Suprapubic skin (tissue), 4 donors: ENCODE measurements at places on chromosomes 7 and 10.

DNA sequence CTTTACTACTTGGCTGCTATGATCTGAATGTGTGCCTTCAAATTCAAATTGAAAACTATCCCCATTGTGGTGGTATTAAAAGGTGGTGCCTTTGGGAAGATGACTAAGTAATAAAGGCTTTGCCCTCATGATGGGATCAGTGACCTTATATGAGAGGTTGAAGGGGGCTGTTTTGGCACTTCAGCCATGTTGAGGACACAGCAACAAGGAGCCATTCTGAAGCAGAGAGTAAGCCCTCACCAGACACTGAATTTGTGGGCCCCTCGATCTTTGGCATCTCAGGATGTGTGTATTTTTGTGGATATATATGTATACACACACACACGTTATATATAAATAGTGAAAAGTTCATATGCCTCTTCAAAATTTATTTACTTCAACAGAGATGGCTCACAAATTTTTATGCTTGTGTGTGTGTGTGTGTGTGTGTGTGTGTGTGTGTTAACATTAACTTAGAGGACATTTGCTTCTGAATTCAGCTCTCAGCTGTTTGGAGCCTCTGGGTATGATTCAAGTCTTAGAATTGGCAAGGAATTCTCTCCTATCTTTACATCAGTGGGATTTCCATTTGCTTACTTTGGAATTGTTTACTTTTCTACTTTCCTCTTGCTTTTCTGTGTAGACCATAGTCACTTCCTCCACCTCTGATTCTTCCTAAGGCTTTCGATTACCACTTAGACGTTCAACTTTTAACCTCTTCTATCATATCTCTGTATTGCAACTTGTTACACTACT lies 66.6 kb downstream of the MAGI2 start:
- no peak overlapping the region for H3K27ac ChIP-seq
- H3K27me3 ChIP-seq, result no peaks in the 10 kb centered on the region
- H3K36me3 ChIP-seq, result no peaks in the 10 kb centered on the region
- DNase-seq, result no peak
- no peaks in the 10 kb centered on the region for H3K4me1 ChIP-seq

- no peaks in the 10 kb centered on the region for H3K27me3 ChIP-seq
- no peak overlapping the region for H3K4me3 ChIP-seq
- no peak for DNase-seq
- H3K36me3 ChIP-seq, result no peaks in the 10 kb centered on the region
- no peaks in the 10 kb centered on the region for H3K4me1 ChIP-seq
Measured at GRCh38 chr7:39341083-39341482, 225.1 kb upstream of the YAE1 start.

DNA sequence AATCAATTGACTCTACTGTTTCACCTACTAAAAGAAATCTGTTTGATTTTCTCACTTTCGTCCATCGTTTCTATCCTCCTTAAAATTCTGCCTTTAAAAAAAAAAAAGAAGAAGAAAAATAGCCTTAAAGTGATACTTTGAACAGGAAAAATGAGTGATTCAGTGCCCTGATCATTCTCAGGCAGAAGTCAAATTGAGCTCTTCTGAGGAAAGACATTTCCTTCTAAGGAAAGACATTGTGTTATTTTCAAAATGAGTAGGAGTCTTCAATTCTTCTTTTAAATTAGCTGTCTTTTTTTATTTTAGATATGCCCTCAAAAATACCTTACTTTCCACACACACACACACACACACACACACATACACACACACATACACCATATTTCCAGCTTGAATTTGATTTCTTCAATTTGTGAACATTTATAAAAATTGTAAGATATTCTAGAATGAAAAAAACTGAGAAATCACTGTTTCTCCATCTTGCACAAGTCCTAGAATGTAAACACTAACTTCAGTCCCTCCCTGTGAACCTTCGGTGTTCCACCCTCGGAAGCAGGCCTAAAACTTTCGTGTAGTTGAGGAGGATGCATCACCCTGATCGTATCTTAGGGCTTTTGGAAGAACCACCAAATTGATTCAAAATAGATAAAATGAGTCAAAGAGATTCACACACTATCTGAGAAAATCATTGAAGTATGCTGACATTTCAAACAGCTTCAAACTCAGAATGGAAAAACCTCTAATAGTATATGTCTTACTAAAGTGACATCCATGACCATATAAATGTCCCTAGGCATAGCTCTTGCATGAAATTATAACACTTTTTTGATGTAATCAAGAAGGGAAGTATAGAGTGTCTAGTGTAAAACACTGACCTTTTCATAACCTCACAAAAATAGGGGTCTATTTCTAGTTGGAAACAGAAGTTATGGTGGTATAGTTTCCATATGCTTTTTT lies 270.8 kb downstream of the GATA3 start:
- H3K27me3 ChIP-seq, result peaks cover 4% of the 10 kb centered on the region
- DNase-seq, result no peak
- no peak overlapping the region for H3K4me3 ChIP-seq
- H3K4me1 ChIP-seq, result no peaks in the 10 kb centered on the region
- H3K27ac ChIP-seq, result no peak overlapping the region

GRCh38 chr7:140745266-140746058 lies 49.0 kb downstream of the NDUFB2 start:
- H3K27ac ChIP-seq, result no peak overlapping the region
- no peaks in the 10 kb centered on the region for H3K4me1 ChIP-seq
- no peak overlapping the region for H3K4me3 ChIP-seq
- no peak for DNase-seq

GRCh38 chr10:94194256-94194655 lies 168.5 kb downstream of the NOC3L start:
- H3K36me3 ChIP-seq, result no peaks in the 10 kb centered on the region
- no peak for DNase-seq
- no peaks in the 10 kb centered on the region for H3K27me3 ChIP-seq
- H3K4me3 ChIP-seq, result no peak overlapping the region

DNA sequence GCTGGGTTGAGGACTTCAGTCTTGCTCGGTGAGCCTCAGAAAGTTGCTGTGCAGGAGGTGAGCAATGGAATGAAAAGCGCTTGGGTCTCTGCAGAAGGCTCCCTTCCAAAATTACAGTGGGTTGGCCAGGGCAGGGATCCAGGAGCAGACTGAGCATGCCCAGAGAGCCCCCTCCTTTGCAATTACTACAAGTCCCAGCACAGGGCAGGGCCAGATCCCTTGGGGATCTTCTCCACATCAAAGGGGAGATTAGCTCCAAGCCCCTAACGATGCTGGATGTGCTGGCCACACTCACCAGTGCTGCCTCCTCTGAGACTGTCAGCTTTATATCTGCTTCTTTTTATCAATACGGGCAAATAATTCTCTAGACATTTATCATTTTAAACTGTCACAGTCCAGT lies 337.5 kb downstream of the RPS24 start:
- H3K4me1 ChIP-seq, result no peaks in the 10 kb centered on the region
- H3K36me3 ChIP-seq, result no peaks in the 10 kb centered on the region

GRCh38 chr10:126119599-126119998 lies 223.2 kb downstream of the FANK1 start:
- H3K36me3 ChIP-seq, result no peaks in the 10 kb centered on the region
- no peak for DNase-seq
- H3K4me3 ChIP-seq, result no peak overlapping the region
- no peak overlapping the region for H3K27ac ChIP-seq
- H3K27me3 ChIP-seq, result no peaks in the 10 kb centered on the region

- peaks cover 14% of the 10 kb centered on the region for H3K4me1 ChIP-seq
- H3K27ac ChIP-seq, result peak overlapping the region; percentile 84
- DNase-seq, result peak; percentile 82
- H3K27me3 ChIP-seq, result no peaks in the 10 kb centered on the region
- H3K36me3 ChIP-seq, result no peaks in the 10 kb centered on the region
Measured at GRCh38 chr10:95560278-95561176, 644 bp downstream of the SORBS1 start.

DNA sequence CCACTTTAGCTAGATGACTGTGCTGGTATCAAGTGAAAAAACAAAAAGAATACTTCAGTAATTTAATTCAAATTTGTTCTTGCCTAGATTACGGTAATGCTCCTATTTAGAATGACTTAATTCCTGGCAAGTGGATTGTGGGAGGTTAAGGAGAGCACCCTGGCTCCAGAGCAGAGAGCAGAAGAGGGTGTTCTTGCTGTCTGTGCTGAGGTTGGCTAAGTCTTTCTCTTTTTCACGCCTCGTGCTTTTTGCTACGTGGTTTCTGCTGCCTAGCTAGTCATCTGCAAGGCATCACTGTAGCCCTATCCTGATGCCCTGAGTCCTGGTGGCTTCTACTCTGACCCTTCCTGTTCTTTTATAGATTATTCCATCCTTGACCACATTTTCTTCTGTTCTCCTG lies 101.4 kb downstream of the INSYN2A start:
- H3K4me1 ChIP-seq, result no peaks in the 10 kb centered on the region
- no peak for DNase-seq
- H3K36me3 ChIP-seq, result peaks cover 28% of the 10 kb centered on the region
- no peak overlapping the region for H3K27ac ChIP-seq
- H3K4me3 ChIP-seq, result no peak overlapping the region

- no peak overlapping the region for H3K27ac ChIP-seq
- H3K36me3 ChIP-seq, result no peaks in the 10 kb centered on the region
- no peaks in the 10 kb centered on the region for H3K4me1 ChIP-seq
Measured at GRCh38 chr10:67657775-67658174, 38.2 kb downstream of the CTNNA3 start.

DNA sequence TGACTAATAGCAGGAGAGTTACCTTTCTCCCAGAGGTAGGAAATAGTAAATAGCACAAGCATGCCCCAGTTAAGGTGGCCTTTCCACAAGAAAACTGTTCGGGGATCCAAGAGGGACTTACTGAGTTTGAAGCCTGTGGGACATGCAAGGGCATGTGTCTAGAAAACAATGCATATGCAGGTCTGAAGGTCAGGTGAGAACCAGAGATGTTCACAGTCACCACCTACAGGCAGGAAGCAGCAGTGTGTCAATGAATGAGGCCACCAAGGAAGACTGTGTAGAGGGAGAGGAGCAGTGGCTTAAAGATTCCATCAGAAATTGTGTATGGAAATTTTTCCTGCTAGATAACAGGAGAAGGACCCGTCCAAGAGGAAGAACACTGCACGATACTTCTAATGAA lies 66.0 kb downstream of the CALD1 start:
- H3K4me3 ChIP-seq, result no peak overlapping the region
- peaks cover 4% of the 10 kb centered on the region for H3K36me3 ChIP-seq
- no peak for DNase-seq
- peaks cover 11% of the 10 kb centered on the region for H3K4me1 ChIP-seq
- H3K27me3 ChIP-seq, result no peaks in the 10 kb centered on the region

GRCh38 chr7:88300401-88300945 lies 6.2 kb downstream of the STEAP4 start:
- H3K27ac ChIP-seq, result no peak overlapping the region
- no peaks in the 10 kb centered on the region for H3K27me3 ChIP-seq
- no peak for DNase-seq
- H3K4me3 ChIP-seq, result no peak overlapping the region
- H3K4me1 ChIP-seq, result peaks cover 8% of the 10 kb centered on the region
- no peaks in the 10 kb centered on the region for H3K36me3 ChIP-seq

- no peak for DNase-seq
- no peaks in the 10 kb centered on the region for H3K36me3 ChIP-seq
- H3K4me1 ChIP-seq, result peaks cover 11% of the 10 kb centered on the region
Measured at GRCh38 chr10:24556750-24557742, 166.6 kb downstream of the ARHGAP21 start.

DNA sequence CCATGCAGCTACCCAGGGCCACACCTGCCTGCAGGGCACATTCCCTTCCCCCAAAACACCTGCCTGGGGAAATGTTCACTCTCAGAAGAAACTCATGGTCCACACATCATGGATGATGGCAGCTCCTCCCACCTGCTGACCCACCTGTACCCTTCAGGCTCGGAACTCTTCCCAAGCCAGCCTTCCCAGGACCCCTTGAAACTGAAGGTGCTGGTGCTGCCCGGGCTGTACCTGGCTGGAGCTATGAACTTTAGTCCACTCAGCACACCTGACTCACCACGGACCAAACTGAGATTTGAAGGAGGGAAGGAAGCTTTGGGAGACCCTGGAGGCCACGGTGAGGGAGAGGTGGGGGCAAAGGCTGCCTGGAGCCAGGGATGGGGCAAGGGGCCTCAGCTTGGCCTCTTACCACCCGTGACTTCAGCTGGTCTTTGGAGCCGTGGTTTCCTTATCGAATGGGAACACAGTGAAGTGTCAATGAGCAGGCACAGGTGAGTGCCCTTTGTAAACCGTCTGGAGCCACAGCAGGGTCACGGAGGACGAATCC lies 30.1 kb upstream of the INPP5A start:
- no peak for DNase-seq
- no peak overlapping the region for H3K4me3 ChIP-seq
- H3K4me1 ChIP-seq, result peaks cover 12% of the 10 kb centered on the region
- H3K36me3 ChIP-seq, result no peaks in the 10 kb centered on the region

- no peaks in the 10 kb centered on the region for H3K36me3 ChIP-seq
- H3K27me3 ChIP-seq, result no peaks in the 10 kb centered on the region
- no peak overlapping the region for H3K27ac ChIP-seq
Measured at GRCh38 chr10:62710182-62710581, 94.3 kb upstream of the ADO start.

GRCh38 chr10:78798976-78799730 lies 269.6 kb upstream of the ZMIZ1 start:
- H3K27ac ChIP-seq, result no peak overlapping the region
- peaks cover 31% of the 10 kb centered on the region for H3K4me1 ChIP-seq
- H3K4me3 ChIP-seq, result no peak overlapping the region
- H3K27me3 ChIP-seq, result no peaks in the 10 kb centered on the region

GRCh38 chr7:65390588-65390987 lies 16.9 kb downstream of the ZNF92 start:
- no peak overlapping the region for H3K27ac ChIP-seq
- DNase-seq, result no peak
- H3K27me3 ChIP-seq, result no peaks in the 10 kb centered on the region
- no peak overlapping the region for H3K4me3 ChIP-seq
- H3K4me1 ChIP-seq, result no peaks in the 10 kb centered on the region

GRCh38 chr7:114629762-114630161 lies 215.1 kb downstream of the FOXP2 start:
- no peak overlapping the region for H3K27ac ChIP-seq
- H3K36me3 ChIP-seq, result peaks cover 3% of the 10 kb centered on the region
- no peaks in the 10 kb centered on the region for H3K4me1 ChIP-seq
- no peak for DNase-seq

- H3K27ac ChIP-seq, result no peak overlapping the region
- H3K4me1 ChIP-seq, result no peaks in the 10 kb centered on the region
- no peaks in the 10 kb centered on the region for H3K27me3 ChIP-seq
- no peak for DNase-seq
- no peak overlapping the region for H3K4me3 ChIP-seq
Measured at GRCh38 chr7:98934267-98934666, 55.9 kb downstream of the TRRAP start.

GRCh38 chr7:121401896-121402295 lies 5.8 kb upstream of the FAM3C start:
- no peak overlapping the region for H3K4me3 ChIP-seq
- DNase-seq, result no peak
- H3K36me3 ChIP-seq, result no peaks in the 10 kb centered on the region
- H3K27me3 ChIP-seq, result no peaks in the 10 kb centered on the region

- H3K27me3 ChIP-seq, result no peaks in the 10 kb centered on the region
- H3K27ac ChIP-seq, result no peak overlapping the region
- H3K36me3 ChIP-seq, result no peaks in the 10 kb centered on the region
- no peaks in the 10 kb centered on the region for H3K4me1 ChIP-seq
- DNase-seq, result no peak
- no peak overlapping the region for H3K4me3 ChIP-seq
Measured at GRCh38 chr7:82926477-82926876, 236.2 kb downstream of the PCLO start.

- peaks cover 5% of the 10 kb centered on the region for H3K4me1 ChIP-seq
- no peak overlapping the region for H3K27ac ChIP-seq
- H3K4me3 ChIP-seq, result no peak overlapping the region
Measured at GRCh38 chr7:29980151-29980550, 9.4 kb downstream of the SCRN1 start.

GRCh38 chr7:41134300-41135255 lies 568.3 kb downstream of the INHBA start:
- no peak overlapping the region for H3K27ac ChIP-seq
- no peak for DNase-seq
- no peaks in the 10 kb centered on the region for H3K27me3 ChIP-seq
- H3K4me1 ChIP-seq, result peaks cover 10% of the 10 kb centered on the region
